Heart left ventricle (tissue), 16 donors: ENCODE measurements at places on chromosomes 3 and 15.

GRCh38 chr3:127675651-127676391 is 3.1 kb downstream of the ABTB1 start:
- no peak for DNase-seq

DNA sequence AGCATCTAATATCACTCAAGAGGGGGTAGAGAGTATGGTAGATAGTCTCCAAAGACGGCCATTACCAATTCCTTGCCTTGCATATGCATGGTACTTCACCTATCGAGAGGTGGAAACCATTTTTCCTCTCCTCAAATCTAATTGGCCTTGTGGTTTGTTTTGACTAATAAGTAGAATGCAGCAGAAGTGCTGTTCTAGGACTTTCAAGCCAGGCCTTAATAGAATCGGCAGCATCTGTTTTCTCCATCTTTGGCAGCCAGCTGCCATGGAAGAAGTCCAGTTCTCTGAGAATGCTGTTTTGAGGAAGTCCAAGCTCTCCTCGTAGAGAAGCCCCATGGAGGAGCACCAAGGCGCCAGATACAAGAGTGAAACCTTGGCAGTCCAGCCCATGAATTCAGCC is 59.1 kb upstream of the RASGRP1 start:
- no peak for DNase-seq

DNA sequence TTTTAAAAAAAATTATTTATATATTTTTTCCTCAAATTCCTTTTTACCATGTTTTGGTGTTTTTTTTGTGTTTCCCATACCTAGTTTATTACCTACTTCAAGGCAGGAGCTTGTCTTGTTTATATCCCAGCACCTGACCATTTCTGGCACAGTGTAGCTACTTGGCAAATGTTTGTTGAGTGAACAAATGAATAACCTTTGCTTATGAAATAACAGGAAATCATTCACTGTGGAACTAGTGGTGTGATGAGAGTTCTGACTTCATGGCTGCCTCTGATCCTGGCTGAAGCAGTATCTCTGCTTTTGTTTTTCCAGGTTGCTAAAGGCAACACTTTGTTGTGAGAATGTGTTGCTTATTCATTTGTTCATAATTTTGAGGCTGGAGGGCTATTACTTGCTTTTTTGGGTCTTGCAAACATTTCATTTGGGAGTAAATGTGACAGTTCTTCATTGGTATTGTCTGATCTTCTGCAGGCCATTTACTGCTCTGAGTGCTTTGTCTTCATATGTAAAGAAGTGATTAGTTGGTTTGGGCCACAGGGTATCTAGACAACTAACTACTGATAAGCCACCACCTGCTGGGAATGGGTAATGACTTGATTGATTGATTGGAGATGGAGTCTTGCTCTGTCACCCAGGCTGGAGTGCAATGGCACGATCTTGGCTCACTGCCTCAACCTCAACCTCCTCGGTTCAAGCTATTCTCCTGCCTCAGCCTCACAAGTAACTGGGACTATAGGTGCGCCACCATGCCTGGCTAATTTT is 5.7 kb downstream of the RAD54L2 start:
- no peak for DNase-seq

- no peak for DNase-seq
Observed at GRCh38 chr3:99877031-99877579, 59.4 kb downstream of the CMSS1 start.

DNA sequence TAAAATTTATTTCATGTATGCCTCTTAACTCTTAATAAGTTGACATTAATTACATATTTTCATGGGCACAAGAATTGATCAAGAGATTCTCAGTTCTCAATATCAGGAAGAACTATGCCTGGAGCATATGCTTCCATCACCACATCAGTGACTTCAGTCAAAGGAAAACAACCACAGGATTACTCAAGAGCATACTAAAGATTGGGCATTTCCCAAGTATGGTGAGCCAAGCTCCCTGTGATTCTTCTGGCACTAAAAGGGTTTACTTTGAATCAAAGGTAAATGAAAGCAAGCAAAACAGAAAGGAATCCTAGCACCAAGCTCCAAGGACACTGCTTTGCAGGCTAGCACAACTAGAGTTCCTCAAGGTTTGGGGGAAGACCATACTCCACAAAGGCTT is 44.6 kb downstream of the FMN1 start:
- DNase-seq, result no peak

- no peak for DNase-seq
Observed at GRCh38 chr3:64152676-64153466, 72.4 kb downstream of the PRICKLE2 start.

- no peak for DNase-seq
Observed at GRCh38 chr3:161153480-161153879, 48.3 kb upstream of the B3GALNT1 start.

- DNase-seq, result no peak
Observed at GRCh38 chr3:13525827-13526625, 22.9 kb upstream of the FBLN2 start.

DNA sequence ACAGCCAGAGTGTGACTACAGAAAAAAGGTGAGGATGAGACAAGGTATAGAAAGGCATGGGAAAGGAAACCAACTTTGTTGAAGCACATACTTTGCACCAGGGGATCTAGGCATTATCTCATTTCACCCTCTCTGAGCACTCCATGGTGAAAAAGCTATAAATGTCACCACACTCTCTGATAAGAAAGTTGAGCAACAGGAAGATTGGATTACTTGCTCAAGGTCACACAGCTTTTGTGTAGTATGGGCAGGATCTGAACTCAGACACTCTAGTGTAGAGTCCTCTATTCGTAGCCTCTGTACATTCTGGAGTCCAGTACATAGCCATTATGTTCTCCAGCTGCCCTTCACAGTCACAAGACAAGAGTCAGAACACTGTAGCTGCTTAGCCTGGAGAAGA is 163.4 kb upstream of the SEMA6D start:
- DNase-seq, result no peak
